ENCODE measurements at places on chromosomes 1 and 21.

GRCh38 chr1:154747740-154748404, 122.2 kb downstream of the KCNN3 start:
- no peak for DNase-seq

DNA sequence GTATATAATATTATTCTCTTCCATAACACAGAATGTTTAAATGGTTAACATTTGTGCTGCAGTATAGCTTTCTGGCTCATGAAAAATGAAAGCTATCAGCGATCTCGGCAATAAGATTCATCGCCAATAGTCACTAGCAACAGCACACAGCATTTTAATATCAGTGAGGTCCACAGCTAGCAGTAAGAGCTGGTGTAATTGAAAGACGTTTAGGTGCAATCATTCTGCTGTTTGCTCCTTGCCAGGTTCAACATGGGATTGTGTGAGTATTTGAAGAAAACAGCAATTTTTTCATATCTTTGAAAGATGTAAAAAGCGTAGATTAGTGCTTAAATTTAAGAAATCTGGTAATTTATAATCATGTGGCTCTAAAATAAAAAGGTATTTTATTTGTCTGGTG, 20.1 kb downstream of the PRKACB start:
- no peak for DNase-seq

DNA sequence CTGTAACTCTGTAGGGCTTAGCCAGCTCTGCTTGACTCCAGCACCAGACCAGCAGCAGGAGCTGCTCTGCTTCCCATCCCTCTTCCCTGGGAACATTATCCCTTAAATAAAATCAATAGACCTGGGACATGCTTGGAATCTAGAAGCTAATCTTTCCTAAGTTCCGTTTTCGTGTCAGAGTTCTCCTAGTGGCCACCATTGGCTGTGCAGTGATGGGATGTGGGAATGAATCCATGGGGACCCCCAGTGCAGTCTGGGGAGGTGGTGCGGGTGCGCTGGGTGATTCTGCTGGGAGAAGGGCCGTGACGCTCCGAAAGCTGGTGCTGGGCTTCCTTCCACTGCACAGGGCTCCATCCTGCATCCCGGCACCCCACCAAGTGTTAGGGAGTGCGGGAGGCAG, 202.7 kb downstream of the CAMTA1 start:
- no peak for DNase-seq

DNA sequence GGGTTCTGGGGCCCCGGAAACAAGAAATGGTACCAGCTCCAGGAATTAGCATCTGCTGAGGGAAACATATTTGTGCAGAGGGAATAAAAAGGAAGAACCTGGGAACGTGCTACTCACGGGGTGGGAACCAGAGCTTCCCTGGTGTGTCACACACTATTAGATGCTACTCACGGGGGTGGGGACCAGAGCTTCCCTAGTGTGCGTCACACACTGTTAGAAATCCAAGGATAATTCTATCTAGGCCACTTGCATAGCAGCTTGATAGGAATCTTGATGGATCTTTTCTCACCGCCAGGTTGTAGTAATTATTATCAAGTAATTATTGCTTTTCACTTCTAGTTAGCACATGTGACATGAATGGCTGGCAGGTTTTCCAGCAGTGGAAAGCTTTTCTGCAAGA, 54.5 kb upstream of the SCCPDH start:
- DNase-seq: no peak

- no peak for DNase-seq
Measured at GRCh38 chr1:38340409-38340808, 293.8 kb upstream of the POU3F1 start.

DNA sequence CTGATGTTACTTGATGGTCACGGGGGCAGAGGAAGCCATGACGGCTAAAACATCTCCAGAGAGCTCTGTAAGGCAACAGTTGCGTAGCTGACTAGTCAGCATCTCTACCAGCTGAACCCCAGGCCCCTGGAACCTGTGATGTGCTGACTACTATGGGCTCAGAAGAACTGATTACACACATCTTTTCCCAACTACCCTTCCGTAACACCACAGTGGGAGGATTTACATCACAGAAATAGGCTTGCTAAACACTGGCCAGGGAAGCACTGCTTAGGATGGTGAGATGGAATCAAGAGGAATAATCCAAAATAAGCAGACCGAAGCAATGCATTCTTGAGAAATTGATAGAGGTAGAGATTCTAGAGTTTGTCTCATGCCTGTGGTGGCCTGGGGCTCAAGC, 122.5 kb downstream of the SMYD2 start:
- no peak for DNase-seq

- no peak for DNase-seq
Measured at GRCh38 chr1:24769656-24770651, 24.7 kb downstream of the CLIC4 start.

GRCh38 chr1:169138866-169139670, 32.6 kb downstream of the ATP1B1 start:
- DNase-seq: no peak

- no peak for DNase-seq
Measured at GRCh38 chr1:226395753-226396152, 12.1 kb downstream of the PARP1 start.

All from effector memory CD8-positive, alpha-beta T cell (primary cell).